Mucosa of gallbladder (tissue), 1 donor: ENCODE measurements at places on chromosomes 2 and 18. TPM values are rescaled to one million over a fixed set of nuclear protein-coding genes. Genes with fewer than 3 reads are reported as not detected.

GRCh38 chr2:216350214-216350791, 22.0 kb downstream of the MARCHF4 start:
- no peak for DNase-seq

GRCh38 chr2:101401906-101402305, 14.6 kb upstream of the CREG2 start:
- DNase-seq, result no peak

DNA sequence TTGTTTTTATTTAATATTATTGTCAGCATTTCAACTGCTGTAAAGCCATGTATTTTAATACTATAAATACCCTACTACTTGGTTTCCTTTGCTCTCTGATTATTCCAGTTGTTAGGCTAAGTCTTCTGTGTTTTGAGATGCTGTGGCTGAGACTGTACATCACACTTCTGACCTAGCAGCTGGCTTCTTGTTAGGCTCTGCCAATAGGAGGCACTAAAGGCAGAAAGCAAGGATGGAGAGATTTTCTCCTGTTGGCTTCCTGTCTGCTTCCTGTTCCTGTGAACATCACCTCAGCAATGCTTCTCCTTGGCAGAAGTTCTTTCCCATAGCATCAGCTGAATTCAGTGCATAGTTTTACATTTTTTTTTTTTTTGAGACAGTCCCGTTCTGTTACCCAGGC, 68.3 kb upstream of the YPEL5 start:
- no peak for DNase-seq

- peak; percentile 61 for DNase-seq
Measured at GRCh38 chr18:12306752-12307700, 1.0 kb upstream of the TUBB6 start.

SLC38A11 gene
- 63.3 TPM for total RNA-seq
